ENCODE measurements at places on chromosomes 1 and 21.

- DNase-seq = no peak
Observed at GRCh38 chr1:199551967-199552565, 475.4 kb upstream of the NR5A2 start.

- no peak for DNase-seq
Observed at GRCh38 chr21:38869946-38870345, 64.2 kb downstream of the ETS2 start.

DNA sequence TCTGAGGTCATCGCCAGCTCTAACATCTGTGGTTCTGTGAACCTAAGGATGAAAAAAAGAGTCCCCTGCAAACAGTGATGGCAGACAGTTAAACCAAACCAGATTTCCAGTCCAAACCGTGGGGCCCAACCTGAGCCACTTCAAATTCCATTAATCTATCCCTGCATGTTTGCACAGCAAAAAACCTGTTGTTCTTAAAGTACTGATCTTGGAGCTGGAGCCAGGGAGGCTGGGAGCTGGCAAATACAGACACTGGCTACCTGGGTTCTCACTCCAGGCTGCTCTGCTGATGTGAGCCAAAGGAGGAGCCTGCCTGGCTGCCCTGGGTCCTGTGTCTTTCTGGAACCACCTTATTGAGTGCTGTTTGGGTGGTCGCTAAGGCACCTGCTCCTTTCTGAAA lies 16.4 kb downstream of the LDLRAD1 start:
- no peak for DNase-seq

DNA sequence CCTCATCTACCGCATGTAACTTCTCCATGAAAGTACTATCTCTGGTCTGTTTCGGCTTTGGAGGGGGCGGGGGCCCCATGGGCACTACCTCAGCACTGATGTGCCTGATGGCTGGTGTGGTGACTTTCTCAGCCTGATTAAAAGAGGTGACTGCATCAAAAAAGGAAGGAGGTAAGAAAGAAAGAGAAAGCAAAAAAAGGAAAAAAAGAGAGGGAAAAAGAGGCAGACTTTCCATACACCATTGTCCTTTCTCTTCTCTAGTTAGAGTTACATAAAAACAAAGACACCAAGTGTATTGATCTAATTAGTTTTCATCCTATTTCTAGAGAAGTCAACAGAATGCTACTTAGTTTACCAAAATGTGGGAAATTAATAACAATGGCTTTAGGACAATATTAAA lies 43.3 kb downstream of the GON4L start:
- no peak for DNase-seq

DNA sequence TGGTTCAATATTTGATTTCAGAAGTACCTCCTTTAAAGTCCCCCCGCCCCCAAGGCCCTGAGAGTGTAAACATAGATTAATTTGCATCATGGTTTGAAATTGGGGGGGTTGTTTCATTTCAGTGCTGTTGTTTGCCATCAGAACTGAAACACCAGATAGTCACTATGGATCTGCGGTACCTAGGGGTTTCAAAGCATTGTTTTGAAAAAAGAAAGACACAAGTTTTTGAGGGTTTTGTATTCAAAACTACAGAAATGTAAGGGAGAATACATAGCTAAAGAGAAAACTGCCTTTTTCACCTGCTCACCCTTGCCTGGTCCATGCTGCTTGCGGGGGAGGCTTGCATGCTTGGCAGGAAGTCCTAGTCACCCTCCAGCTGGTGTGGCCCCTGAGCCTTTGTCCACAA lies 59.3 kb downstream of the ACP6 start:
- DNase-seq = no peak

DNA sequence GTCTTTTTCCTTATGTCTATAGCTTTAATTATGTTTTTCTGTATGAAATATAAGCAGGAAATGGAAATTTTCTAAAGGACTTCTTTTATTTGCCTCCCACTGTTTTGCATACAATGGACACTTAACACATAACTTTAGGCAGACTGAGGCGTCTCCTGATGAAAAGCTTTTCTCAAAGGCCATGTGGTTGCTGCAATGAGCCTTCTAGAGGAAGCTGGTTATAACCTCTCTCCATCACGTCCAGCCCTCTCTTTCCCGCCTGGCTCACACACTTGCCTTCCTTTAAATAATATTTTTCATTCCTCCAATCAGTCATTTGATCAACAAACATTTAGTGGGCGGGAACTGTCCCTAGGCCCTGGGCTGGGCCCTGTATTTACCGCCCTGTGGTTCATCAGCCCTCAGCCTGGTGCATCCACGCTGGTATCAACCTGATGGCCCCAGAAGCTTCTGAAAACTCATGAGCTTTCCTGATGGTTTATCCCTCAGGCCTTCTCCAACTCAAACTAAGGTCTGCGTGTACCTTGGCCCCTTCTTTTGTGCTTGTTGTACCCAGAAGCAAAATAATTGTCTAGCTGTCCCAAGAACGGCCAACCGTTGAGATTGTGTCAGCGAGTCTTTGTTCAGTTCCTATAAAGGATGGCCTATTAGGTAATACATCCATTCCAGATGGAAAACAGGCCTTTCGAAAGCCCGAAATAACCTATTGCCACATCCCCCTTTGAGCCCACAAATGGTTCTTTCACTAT lies 75.3 kb upstream of the LYST start:
- DNase-seq = no peak

GRCh38 chr1:204081791-204082513 lies 9.0 kb downstream of the SOX13 start:
- no peak for DNase-seq

DNA sequence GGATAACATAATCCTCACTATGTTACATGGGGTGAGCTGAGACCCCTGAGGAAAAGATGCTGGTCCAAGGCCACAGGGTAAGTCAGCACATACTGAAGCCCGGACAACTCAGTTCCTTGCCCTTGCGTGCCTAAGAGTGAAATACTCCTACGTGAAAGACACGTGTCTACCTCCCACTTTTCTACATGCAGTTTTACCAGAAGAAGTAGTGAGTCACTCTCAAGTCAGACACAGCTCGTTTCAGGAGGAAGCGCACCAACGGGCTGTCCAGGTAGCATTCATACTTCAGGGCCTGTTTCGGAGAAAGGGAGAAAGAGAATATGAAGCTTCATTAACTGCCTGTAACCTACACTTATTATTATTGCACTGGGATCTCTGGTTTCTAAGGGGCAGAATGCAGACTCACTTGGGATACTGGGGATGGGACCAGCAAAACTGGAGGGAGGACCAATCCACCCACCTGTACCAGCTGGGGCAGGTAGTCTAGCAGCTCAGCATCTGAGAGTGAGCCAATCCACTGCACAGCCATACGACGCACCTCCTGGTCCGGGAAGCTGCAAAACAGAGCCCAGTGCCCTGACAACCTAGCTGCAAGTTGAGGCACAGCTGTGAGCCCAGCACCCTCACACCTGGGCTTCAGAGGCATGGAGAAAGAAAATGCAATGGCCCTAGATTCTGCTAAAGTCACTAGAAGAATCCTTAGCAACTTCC lies 32.4 kb upstream of the PPP1R15B start:
- DNase-seq = no peak

GRCh38 chr1:109935451-109935900 lies 24.8 kb downstream of the CSF1 start:
- no peak for DNase-seq
